T-helper 17 cell (primary cell): ENCODE measurements at places on chromosomes 1 and 21.

GRCh38 chr21:35737449-35737848 lies 322.9 kb downstream of the SETD4 start:
- DNase-seq = no peak

GRCh38 chr1:116325922-116326321 lies 47.1 kb upstream of the ATP1A1 start:
- DNase-seq = no peak

DNA sequence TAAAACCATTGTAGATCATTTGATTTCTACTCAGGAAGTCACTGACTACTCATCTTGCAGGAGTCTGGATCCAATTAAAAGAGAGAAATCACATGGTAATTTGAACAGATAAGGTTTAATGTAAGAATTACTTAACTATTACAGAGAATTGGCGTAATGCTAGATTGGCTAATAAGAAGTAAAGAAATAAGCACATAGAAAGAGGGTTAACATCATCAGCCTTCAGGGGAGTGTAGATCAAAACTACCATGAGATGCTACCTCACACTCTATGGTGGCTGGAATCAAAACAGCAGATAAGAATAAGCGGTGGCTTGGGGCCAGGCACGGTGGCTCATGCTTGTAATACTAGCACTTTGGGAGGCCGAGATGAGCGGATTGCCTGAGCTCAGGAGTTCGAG lies 11.7 kb downstream of the ST3GAL3 start:
- DNase-seq = no peak

- no peak for DNase-seq
Observed at GRCh38 chr1:245673881-245674414, 519.2 kb downstream of the KIF26B start.

DNA sequence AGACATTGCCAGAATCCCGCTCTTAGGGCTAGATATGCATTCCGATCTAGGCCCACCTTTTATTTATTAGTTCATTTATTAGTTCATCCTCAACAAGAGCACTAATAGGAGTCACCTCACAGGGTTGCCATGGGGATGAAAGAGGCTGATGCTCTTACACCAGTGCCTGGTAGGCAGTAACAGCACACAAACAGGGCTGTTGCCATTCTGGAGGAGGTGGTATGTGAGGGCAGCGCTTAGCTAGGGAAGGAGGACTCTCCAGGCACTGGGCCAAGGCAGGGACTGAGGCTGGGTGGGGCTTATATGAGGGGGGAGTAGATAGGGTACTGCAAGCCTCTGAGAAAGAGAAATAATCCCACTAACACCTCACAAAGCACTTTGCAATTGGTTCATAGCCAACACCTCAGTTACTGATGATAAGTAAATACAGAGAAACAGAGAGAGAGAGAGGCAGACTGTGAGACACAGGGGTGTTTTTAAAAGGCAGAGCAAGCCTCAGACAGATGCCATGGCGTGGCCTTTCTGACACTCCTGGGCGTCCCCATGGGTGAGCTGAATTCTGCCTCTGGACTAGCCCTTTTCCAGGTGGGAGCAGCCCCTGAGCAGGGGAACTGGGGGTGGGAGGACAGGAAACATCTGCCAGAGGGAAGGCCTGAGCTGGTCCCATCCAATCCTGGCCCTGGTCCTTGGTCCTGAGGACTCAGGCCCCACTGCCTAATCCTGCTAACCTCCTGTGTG lies 5.9 kb downstream of the FCGR2A start:
- no peak for DNase-seq

GRCh38 chr1:10108134-10108663 lies 75.4 kb downstream of the UBE4B start:
- DNase-seq = no peak
